Inflammatory macrophage treated with lipopolysaccharide for 4 hours (primary cell): ENCODE measurements at places on chromosomes 12 and 14.
A peak's percentile ranks its signal among the peaks of the same experiment; 100 is the strongest.

DNA sequence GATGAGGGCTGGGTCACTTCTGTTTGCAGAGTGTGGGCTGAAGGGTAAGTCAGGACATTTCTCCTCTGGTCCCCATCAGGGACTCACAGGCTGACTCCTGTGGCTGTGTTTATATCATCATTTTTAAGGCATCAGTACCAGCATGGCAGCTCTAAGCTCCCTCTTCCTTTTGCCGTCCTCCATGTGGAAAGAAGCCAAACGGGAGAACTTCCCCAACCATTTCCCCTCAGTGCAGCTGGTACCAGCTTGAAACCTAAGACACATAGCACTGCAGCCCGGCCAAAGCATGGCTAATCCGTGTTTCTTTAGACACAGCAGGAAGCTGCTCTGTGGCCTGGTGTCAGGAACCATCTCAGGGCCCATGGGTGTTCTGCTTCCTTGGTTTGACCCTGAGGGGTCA is 31.9 kb upstream of the ATP2A2 start:
- DNase-seq = peak; percentile 24

DNA sequence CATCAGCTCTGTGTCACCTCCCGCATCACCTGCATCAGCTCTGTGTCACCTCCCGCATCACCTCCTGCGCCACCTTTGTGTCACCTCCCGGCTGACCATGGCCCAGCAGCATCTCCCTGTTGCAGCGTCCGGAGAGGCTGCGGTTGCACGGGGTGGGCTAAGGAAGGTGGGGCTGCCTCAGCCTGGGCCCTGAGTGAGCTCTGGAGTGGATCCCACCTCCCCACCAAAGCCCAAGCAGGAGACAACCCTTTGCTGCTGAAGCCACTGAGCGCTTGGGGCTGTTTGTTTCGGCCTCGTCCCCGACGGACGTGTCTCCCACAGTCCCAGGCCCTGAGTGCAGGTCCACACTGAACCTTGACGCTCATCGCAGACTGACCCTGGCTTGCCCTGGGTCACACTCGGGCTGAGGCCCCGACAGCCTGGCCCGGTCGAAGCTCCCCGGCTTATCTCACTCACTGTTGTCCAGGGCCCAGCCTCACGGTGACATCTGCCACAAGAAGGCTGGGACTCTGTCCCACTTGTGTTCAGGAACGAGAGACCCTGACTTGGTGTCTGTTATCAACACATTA is 12.2 kb downstream of the TMEM121 start:
- no peak for DNase-seq

GRCh38 chr12:106863189-106863588 is 88.7 kb downstream of the RIC8B start:
- no peak for DNase-seq

- peak; percentile 43 for DNase-seq
These were observed 64.5 kb upstream of the GTF2A1 start for GRCh38 chr14:81285245-81285644.

GRCh38 chr14:97699026-97699425 is 901.8 kb downstream of the VRK1 start:
- no peak for DNase-seq

- DNase-seq = no peak
These were observed 101.5 kb downstream of the TAOK3 start for GRCh38 chr12:118271183-118271582.

DNA sequence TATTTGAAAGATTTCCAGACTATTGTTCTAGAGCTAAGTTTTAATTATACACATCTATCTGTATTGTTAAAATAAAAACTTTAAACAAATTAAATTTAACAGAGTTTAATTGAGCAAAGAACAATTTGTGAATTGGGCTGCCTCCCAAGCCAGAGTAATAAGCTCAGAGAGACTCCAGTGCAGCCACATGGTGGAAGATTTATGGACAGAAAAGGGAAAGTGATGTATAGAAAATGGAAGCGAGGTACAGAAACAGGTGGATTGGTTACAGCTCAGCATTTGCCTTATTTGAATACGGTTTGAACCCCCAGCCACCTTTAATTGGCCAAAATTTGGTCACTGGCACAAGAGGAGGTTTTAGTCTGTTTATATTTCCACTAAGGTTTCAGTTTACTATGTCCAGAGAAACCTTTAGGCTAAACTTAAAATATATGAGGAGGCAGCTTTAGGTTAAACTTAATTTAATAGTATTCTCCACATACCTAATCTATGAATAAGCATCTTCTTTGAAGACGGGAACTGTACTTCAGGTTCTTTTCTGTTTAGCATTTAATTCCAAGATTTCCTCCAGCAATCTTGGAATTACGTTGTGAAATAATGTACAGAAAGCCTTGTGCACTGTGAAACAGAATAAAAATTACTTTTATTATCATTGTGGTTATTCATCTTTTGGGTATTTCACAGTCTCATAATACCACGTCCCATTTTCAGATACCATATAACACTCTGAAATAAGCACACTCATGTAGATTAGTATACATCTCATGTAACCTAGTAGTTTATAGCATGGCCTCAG is 19.4 kb downstream of the SRGAP1 start:
- DNase-seq = no peak

DNA sequence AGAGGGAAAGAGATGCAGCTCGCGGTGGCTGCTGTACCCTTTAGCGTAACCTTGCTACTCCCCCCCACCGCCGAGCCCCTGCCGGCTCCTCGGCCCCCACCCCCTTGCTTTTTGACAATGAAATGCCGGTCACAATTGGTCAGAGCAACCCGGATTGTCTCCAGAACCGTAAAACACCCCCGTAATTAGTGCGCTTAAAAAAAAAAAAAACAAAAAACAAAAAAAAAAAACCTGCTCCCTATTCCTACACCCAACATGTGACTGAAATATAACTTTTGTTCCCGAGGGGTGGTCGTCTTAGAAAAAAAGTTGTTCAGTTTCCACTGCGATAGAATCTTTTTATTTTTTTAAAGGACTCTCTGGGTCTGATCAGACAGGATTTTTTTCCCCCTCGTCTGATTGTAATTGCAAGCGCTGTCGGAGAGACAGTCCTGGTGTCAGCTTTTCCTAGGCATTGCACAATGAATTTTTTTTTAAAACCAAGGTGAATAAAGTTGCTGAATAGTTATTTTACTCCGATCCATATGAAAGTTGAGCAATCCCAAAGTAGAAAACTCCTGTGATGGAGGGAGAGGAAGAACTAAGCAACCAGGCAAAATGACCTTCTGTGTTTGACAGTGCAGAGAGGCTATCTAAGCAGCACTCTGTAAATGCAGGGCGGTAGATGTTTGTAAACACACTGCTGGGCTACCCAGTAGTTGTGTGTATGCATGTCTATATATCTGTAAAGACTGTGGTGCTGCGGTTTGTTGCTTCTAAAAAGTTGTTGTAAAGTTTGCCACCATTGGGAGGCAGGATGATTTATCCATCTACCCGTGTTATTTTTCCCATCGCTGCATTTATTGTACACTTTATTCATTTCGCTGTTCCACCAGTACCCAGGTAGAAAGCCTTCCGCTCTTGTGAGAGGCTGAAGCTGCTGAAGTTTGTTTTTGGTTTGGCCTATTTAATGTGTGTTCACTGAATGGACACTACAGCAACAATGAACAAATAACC is 1.1 kb downstream of the ETV6 start:
- peak; percentile 67 for DNase-seq

DNA sequence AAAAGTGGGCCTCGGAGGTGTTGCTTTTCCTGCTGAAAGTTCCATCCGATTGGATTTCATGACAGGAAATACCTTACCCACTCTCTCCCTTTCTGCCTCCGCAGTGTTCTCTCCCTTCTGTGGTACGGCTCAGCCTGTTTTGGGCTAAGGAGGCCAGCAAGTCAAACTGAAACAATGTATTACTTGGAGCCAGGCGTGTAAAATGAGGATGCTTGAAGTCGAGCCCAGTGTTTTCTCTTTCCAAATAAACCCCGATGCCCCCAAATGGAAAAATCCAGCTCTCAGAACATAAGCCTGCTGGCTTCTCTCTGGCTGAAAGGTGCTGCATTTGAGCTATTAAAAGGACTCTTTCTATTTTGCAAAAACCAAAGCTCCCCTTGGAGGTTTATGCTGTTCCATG is 124.7 kb downstream of the ZNF664 start:
- DNase-seq = no peak

- DNase-seq = no peak
These were observed 28.9 kb upstream of the EGLN3 start for GRCh38 chr14:33979613-33980276.

DNA sequence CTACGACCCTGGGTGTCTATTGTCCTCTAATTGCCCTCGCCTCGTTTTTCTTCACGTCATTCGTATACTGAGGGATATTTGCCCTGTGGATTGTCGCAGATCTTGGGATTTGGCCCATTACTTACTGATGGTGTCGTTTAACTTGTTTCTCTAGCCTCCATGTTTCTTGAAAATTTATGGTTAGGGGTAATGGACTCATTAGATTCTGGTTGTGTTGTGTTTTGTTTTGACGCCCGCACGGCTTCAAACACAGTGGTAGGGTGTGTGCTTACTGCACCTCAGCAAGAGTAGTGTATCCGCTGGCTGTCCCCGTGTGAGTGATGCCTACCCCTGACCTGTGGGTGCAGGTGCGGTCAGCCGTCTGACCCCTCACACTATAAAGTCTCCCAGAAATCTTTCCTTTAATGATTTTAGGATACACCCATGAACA is 874 bp upstream of the RNU6-8 start:
- DNase-seq = no peak

DNA sequence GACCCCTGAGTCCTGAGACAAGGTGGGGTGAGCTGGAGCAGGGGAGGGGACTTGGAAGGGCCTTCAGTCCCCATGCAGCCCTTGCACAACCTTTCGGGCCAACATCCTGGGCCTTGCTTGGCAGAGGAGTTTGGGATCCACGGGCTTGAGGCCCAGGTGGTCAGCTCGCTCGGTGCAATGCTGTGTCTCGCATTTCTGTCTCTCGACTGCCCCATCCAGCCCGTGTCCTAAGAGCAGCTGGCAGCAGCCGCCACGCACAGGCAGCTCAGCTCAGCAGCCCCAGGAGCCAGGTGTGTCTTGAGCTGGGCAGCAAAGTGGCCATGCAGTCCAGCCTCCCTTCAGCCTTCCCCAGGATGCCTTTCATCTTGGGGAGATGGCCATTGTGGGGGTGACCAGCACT is 10.8 kb downstream of the PACS2 start:
- DNase-seq = no peak

DNA sequence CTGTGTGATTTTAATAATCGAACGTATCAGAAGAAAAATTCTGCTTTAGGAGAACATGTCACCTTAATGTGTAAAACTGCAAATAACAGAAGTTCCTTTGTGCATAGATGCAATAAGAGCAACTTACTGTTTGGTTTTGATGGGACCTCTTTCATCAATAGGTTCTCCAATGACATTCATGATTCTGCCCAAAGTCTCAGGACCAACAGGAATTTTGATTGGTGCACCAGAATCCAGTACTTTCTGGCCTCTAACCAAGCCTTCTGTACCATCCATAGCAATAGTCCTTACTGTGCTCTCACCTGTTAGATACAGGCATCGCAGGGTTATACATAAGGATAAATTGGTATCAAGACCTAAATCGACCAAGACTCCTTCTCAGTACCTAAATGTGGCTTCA is 1.1 kb downstream of the ATP5F1B start:
- no peak for DNase-seq

DNA sequence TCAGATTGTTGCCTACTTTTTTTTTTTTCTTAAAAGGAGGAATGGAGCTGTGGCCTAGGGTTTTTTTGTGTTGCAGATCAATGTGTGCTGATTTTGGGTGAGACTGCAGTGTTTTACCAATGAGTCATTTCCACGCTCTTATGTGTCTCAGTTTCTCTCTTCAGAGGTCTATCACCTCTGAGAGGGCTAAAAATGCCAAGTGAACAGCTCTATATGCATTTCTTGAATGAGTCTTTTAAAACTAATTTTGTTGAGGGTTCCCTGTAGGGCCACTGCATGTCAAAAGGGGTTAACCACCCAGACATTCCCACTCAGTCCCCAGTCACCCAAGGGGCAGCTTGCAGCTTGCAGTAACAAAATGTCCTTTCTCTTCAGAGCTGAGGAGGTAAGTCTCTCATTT is 24.3 kb upstream of the GLIPR1L2 start:
- DNase-seq = no peak

DNA sequence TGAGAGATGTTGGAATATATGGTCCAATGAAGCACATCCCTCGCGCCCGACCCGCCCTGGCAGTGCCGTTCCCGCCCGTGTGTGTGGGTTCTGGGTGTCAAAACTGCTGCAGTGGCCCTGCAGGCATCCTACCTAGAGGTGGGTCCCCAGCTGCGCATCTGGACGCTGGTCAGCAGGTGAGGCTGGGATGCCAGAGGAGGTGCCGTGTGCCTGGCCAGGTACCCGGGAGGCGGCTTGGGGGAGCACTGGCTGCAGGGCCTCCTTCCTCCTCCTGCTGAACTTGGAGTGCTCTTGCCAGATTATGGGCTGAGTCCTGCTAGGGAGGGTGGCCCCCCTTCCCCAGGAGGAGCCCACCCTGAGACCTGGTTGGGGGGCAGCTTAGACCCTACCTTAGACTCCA is 5.2 kb downstream of the MTA1 start:
- DNase-seq = no peak

DNA sequence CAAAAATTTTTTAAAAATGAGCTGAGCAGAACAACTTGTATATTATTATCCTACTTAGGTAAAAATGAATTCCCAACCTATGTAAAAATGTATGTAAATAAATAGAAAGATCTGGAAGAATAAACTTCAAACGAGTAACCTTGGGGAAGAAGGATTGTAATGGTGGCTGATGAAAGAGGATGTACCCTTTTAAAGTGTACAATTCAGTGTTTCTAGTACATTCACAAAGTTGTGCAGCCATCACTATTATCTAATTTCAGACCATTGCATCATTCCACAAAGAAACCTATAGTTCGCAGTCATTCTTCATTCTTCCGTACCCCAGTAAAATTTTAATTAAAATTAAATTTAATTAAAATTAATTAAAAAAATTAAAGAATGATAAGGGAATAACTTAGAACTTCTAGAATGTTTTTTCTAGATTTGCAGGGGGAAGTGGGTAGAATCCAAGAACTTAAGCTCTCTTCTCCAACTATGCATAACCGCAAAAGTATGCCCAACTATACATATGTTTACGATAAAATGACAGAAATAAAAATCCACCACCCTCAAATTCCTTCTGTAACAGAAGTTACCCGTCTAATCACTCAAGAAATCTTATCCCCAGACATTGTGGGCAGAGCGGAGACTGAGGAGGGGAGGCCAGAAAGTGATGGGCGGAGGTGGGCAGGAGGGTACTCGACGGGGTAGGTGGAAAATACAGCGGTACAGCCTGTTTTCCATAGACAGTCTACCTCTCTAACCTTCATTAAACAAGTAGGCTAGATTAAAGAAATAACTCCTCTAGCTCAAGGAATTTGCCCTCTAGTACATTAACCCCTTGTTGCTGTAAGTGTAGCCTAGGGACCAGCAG is 921 bp downstream of the DEPDC4 start:
- DNase-seq = no peak

DNA sequence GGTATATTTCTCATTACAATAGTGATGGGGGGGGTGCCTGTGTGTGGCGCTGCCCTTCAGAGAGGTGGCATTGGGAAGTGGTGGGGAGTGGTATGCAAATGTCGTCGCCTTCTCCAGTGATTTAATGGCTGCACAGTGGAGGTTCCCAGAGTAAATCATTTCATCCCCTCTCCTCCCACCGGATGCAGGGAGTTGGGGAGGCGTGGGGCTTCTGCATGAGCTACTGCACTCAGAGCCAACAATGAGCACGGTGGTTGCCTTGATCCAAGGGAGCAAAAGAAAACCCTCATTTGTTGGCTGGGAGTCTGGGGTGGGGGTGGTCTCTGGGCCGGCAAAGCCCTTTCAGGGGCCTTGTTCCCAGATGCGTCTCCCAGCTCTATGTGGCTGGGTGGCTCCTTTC is 124.3 kb downstream of the AACS start:
- DNase-seq = no peak

GRCh38 chr12:130715998-130716968 is at the start of gene RIMBP2:
RIMBP2 (minus strand) TSS chr12:130716299; CDS start chr12:130479013, 237,286 bp downstream.
- no peak for DNase-seq
